ENCODE measurements at places on chromosomes 5 and 9.

- DNase-seq, result no peak
These were observed 490 bp downstream of the ICE1 start for GRCh38 chr5:5422819-5423515.

DNA sequence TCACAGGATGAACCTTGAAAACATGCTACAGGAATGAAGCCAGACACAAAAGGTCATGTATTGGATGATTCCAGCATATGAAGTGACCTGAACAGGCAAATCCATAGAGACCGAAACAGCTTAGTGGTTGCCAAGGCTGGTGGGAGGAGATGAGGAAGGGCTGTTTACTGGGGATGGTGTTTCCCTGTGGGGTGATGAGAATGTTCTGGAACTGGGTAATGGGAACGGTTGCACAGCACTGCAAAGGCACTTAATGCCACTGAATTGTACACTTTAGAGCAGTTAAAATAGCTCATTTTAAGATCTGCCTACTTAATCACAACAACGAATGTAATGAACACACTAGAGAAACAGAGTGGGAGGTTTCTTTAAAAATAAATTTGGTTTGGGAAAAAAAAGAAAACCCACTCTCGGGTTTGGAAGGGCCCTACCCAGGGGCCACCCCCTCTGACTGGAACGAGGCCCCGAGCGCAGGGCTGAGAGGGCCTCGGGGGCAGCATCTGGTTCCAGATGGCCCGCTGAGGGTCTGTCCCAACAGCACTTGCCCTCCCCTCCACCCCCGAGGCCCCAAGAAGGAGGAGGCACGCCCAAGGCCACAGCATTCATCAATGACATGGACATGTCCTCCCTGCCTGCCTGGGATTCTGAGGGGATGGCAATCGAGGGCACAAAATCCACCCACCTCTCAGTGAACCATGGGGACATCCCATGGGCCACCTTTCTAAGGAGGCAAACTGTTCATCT, 31.7 kb downstream of the SARDH start:
- DNase-seq, result no peak

GRCh38 chr5:149370878-149371277, 8.2 kb downstream of the IL17B start:
- no peak for DNase-seq

DNA sequence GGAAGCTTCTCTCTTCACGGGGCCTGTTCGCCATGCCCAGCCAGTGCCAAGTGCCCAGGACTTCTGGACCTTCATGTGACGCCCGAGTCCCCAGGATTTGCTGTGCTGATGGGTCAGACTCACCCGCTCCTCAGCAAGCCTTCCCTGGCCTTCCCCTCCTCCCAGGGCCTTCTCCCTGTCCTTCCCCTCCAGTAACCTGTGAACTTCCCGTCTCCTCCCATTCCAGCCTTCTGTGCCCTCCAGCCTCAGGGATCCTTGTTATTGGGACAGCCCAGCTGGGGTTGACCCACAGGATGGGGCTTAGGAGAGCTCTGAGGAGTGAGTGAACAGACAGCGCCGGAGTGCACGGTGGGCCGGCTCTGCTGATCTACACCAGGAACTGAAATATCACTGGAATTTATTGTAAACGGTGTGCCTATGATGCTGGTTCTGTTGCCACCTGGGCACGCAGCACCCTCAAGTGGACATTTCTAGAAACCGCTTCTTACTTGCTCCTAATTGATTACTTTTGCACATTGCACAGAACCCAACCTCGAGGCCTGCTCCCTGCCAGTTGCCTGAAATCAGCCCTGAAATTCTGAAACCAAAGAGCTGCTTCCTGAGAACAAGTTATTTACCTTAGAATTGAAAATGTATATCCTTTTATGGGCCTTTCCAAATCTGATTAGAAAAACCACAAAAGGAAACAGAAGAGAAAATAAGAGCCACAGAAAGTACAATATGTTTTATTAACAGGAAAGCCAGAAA, 1.5 kb downstream of the SPAAR start:
- peak; percentile 59 for DNase-seq

DNA sequence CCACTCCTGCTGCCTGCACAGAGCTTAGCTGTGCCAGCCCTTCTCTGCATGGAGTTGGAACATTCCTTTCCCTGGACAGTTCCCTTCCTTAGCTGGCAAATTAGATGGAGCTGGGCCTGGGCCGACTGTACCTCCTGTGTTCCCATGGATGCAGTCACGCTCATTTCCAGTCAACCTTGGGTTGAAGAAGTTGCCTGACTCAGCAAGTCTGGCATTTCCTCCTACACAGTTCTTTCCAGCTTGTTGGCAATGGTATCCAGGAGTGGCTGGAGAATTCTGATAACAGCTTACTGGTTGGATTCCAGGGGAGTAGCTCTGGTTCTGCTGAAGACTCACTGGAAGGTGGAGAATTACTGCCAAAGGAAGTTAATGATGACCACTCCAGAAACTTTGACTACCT, 9.2 kb upstream of the TAF1L start:
- peak; percentile 72 for DNase-seq

GRCh38 chr5:155594270-155594669, 580.7 kb downstream of the KIF4B start:
- no peak for DNase-seq

DNA sequence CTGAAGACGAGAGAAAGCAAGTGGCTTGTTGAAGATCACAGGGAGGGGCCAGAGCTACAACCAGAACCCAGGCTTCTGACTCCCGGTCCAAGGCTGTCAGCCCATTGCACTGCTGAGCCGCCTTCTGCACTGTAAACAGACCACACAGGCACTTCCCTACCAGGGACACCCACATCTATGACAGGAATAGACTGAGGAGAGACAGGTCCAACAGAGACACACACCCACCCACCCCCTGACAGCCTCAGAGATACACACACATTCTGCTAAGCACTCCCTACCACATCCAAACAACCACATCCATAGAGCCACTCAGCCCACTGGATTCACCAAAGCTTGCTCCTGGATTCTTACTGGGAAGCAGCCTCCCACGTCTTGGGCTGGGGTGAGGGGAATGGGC, 23.0 kb upstream of the MYORG start:
- no peak for DNase-seq

DNA sequence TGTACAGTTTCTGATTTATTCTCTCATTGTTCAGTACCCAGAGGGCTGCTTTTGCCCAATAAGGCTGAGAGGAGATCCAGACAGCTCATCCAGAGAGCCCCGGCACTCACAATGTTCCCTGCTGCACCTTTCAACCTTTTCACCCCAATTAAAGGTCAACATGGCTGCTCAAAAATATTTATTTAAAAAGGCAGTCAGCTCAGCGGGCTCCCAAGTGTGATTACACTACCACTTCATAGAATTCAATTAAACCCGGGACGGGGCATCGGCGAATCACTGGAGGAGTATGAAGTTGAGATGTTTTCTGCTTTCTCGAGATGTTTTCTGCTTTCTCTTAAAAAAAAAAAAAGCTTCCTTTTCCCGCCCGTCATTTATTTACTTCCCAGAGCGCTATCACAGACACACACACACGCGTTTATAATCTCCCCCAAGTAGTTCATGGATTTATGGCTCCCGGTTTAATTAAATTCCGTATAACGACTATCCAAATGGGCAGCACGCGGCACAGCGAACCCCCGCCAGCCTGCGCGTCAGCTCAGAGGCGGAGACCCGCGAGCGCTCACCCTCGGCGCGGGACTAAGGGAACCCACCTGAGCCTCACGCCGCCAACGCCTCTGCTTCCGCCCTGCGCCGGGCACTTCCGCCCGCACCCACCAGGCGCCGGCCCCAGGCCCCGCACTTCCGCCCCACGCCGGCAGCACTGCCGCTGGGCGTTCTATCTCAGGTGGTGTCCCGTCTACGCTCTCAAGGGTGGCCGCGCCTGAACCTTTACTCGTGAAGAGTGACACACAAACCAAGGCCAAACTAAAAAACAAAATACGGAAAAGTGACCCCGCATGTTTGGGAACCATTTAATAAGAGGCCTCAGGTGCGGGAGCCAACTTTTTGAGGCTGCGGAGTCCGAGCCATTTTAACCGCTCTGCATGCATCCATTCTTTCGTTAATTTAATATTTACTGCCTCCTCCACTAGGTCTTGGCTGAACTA, at the start of gene C5orf63:
Gene C5orf63, minus strand, starts transcription at position 642 of the 986 bp plus-strand sequence. CDS start 14,507 bp downstream, outside the sequence.
- DNase-seq, result no peak

GRCh38 chr5:4518903-4519672, 621.0 kb upstream of the ADAMTS16 start:
- no peak for DNase-seq

GRCh38 chr9:105389796-105390195, 58.0 kb upstream of the FSD1L start:
- DNase-seq, result no peak

- DNase-seq, result peak; percentile 53
These were observed 47.4 kb upstream of the VLDLR start for GRCh38 chr9:2574203-2574602.

- DNase-seq, result no peak
These were observed 12.5 kb downstream of the NINJ1 start for GRCh38 chr9:93121316-93122241.

GRCh38 chr9:134509281-134509680, 132.3 kb upstream of the COL5A1 start:
- DNase-seq, result no peak

DNA sequence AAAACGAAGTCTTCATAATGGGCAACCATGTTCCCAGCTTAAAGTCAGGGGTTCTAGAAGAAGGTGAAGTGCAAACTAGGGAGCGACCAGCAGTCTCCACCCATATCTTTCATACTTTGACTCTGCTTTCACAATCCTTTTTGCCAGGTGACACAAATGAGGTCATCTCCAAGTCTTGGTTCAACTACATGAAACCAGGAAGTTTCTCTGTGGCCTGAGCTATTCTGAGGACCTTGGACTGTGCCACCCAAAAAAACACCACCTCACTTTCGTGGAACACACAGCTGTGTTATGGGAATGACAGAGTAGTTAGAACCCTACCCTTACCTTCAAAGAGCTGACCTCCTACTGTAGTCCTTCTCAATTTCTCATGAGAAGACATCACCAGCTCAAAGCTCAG, 309.2 kb downstream of the AGTPBP1 start:
- DNase-seq, result no peak

- no peak for DNase-seq
These were observed 120.8 kb downstream of the EMB start for GRCh38 chr5:50320131-50320749.

- no peak for DNase-seq
These were observed 21.7 kb upstream of the NSD1 start for GRCh38 chr5:177111720-177112394.

GRCh38 chr5:34750206-34750605, 88.8 kb upstream of the TTC23L start:
- peak; percentile 50 for DNase-seq

GRCh38 chr5:138824924-138825863, 49.9 kb downstream of the LRRTM2 start:
- peak; percentile 11 for DNase-seq

DNA sequence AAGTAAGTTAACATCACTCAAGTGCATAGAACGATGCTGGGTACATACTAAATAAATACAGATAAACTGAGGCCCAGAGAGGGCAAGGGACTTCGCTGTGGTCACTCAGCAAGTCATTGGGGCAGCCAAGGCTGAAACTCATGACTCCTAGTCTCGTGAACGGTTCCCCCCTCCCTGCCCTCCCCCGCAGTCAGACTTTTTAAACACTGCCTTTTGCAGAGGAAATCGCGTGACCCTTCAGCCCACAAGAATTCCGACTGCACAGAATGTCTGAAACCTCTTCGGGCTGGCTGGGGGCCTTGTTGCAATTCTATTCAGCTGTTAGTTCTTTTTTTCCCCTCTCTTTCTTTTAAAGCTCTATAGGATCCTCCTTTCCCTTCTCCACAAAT, 28.1 kb downstream of the NEK6 start:
- DNase-seq, result peak; percentile 95

DNA sequence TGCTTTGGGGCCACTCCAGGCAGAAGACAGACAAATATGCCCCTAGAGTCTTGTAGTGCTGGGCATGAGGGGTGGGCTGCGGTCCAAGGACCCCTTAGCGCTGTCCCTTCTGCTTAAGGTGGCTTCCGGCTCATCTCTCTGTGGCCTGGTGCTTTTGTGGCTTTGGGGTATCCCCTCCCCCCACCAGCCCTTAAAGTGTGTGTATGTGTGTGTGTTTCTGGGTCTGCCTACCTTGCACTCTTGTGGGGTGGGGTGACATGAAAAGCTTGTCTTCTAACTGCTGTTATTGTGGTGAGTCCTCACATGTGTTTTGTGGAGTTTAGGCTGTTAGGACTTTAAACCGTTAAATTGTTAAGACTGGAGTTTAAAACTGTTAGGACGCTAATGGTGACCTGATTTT, 23.6 kb downstream of the MARCHF6 start:
- no peak for DNase-seq

DNA sequence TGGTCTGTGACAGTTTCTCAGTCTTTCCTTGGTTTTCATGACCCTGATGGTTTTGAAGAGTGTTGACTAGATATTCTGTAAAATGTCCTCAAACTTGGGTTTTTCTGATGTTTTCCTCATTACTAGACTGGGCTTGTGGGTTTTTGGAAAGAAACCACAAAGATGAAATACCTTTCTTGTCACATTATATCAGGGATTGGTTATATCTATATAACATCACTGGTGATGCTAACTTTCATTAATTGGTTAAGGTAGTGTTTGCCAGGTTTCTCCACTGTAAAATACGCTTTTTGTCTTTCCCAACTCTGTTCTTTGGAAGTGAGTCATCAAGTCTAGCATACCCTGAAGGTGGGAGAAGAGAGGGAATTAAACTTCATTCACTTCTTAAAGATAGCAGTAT, 3.3 kb upstream of the IL31RA start:
- DNase-seq, result peak; percentile 2

GRCh38 chr5:151697452-151697851, 10.7 kb upstream of the SPARC start:
- no peak for DNase-seq

DNA sequence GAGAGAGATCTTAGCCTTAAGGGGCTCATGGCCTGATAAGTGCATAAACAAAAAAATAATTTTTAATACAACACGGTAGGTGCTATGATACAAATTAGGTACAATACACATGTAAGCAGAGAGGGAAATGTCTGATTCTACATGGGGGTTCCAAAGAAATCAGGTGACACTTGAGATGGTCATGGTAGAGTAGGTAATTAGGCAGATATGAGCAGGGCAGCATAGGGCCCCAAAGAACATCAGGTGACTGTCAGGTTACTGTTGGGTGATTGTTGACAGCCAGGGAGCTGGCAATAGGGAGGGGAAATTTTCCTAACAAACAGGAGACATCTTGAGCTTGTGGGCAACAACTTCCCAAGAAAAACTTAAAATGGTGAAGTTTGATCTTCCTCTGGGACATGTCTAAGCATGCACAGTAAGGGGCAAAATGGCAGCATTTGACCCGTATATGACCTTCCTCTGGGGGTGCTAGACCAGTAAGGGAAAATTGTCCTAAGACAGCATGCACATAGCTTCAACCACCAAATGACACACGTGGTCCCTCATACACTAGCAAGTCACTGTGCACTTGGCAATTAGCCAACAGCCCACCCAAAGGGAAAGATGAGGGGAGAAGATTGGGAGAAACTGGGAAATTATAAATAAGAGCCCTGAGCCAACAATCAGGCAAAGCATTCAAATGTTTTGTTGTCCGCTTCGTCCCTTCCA, 37.3 kb upstream of the TENT4A start:
- DNase-seq, result peak; percentile 4

GRCh38 chr5:74507370-74508005, 133.0 kb downstream of the ENC1 start:
- DNase-seq, result peak; percentile 32

- peak; percentile 64 for DNase-seq
These were observed 1.1 kb downstream of the GSN start for GRCh38 chr9:121268851-121269641.

- no peak for DNase-seq
These were observed 134.2 kb upstream of the RASGRF2 start for GRCh38 chr5:80825786-80826460.
